ENCODE measurements at places on chromosomes 2 and 18.

DNA sequence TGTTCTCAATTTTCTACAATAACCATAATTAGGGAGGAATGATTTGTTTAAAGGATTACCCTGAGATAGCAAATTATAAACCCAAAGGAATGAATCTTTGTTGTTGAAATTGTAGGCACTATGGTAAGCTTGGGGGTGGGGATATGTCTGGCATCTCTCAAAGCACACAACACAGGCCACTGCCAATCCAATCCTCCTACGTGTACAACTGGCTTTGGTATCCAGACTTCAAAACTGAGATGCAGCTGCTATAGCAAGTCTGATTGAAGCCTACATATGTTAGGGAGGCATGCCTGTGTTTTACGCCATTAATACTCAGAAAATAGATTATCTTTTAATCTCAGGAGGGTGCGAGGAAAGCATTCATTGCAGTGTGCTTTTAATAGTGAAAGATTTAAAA is 5.9 kb upstream of the NCOA1 start:
- DNase-seq: no peak

DNA sequence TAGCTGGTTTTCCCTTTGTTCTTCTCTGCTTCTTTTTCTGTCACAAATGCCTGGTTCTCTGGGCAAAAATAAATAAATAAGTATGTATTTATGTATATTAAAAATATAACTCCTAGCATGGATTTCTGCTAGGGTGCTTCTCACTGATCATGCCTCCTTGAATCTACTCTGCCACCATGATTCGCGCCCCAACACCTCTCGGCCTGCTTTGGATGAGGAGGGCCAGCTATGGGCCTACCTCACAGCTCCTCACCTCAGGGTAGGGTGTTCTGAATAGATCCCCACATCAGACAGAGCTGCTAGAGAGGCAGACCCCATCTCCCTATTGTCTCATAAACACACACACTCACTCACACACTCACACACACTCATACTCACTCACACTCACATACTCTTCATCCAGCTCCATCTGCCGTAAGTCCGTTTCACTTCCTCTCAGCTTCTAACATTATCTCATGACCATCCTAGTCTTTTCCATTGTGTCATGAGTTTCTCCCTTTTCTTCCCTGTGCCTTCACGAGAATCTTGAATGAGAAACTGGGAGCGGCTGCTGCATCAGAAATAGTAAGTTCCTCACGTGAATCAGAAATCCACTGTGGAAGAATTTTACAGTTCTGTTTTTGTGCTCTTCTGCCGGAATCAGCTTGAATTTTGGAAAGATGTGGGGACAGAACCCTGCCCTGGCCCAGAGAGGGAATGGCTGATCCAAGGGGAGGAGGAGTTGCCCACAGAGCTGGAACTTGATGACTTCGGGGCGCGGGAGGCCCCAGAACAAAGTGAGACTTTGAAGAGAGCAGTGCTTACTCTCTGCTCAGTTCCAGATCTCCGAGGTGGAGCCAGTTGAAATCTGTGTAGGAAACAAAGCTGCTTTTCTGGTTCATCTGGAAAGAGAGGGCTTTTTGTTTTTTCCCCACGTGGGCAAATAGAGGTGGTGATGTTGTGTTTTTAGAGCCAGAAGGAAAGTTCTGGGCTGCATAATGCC is 20.9 kb downstream of the ANXA4 start:
- DNase-seq: no peak

DNA sequence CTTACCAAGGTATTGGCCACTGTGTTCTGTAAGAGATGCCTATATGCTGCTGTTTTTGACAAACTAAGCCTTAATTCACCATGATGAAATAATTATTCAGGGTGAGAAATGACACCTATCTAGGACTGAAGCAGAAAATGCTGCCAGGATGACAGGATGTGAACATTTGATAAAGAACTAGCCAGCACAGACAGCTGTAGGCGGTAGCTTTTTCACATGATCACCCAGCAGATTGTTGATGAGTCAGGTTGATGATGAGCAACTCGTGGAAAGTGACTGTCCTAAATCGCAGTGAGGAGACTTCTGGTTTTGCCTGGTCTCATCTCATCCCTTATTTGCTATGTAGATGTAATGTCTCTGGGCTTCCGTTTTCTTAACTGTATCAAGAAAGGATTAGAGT is 144.1 kb downstream of the PRPF40A start:
- DNase-seq: peak; percentile 73

DNA sequence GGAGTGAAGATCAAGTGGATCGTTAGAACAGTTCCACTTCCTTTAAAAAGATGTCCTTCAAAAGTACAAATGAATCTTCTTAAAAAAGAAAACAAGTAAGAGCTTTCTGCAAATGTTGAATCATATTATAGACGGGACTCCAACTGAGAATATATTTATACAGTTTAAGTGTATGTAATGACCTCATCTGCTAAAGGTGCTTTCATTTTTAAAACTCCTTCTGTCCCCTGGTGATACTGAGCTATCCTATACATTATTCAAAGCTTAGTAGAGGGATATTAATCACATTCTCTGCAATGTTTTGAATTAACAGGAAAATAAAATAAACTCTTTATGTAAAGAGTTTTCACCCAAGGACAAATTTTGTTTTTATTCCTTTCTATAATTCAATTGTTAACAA is 420.7 kb upstream of the SLC8A1 start:
- DNase-seq: no peak

DNA sequence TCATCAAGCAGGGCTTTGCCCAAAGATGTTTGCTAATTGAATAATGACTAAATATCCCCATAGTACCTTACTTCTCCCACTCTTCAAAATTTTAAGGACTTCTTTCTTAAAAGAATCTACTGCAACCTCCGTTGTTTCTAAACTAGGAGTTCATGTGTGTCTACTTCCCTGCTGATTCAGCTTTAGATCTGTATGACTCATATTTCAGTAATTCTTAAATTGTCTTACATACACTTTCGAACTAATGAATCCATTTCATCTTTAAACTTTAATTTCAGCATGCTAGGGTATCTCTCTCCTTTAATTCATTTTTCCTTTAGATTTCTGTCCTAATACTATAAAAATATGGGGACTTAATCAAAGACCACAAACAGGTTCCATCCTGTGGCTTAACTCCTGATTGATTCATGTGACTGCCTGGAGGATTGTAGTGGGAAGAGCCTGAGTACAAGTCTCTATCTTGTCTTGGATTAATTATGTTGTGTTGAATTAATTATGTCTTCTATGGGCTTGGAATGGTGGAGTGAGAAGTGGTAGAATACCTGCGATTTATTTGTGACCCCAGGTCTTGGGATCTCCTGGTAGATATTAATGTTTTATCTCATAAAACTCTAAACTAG is 24.9 kb upstream of the COL5A2 start:
- no peak for DNase-seq

DNA sequence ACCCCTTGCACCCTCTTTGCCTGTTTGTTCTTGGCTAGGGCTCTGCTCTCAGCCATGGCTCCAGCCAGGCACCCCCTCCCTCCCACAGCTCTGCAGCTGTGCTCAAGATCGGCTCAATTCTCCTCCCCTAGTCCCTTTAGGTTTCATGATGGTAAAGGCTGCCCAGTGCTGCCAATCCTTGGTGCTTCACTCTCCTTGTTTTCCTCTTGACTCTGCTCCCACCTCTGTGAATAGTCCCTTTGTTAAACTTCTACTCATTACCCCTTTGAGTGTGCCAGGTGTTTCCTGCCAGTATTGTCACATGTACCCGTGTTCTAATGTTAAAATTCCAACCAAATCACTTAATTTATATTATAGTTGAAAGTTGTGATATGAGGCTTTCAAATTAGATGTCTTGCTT is 101.0 kb upstream of the CERS6 start:
- no peak for DNase-seq

GRCh38 chr2:222637067-222637466 is 18.8 kb downstream of the FARSB start:
- no peak for DNase-seq

Data from activated CD4-positive, alpha-beta T cell treated with anti-CD3 and anti-CD28 coated beads for 36 hours (primary cell).